ENCODE measurements at places on chromosomes 5 and 9. TPM values are rescaled to one million over a fixed set of nuclear protein-coding genes. Genes with fewer than 3 reads are reported as not detected.

BARHL1 gene
- total RNA-seq: not detected

PKD2L2 gene
- not detected for total RNA-seq

BTNL8 gene
- not detected for total RNA-seq

ANKRD20A1 gene
- under 0.01 TPM for total RNA-seq

INSYN2B gene
- total RNA-seq: 3.1 TPM

PCYOX1L gene
- total RNA-seq: 6.5 TPM

LCN12 gene
- 0.28 TPM for total RNA-seq

LRRC19 gene
- not detected for total RNA-seq

LCN9 gene
- total RNA-seq: not detected

TMCO6 gene
- total RNA-seq: 6.8 TPM

NDOR1 gene
- total RNA-seq: 2.3 TPM

IFNA2 gene
- total RNA-seq: not detected

Measured in smooth muscle cell of bladder (primary cell).